ENCODE measurements at places on chromosomes 7 and 10. TPM values are rescaled to one million over a fixed set of nuclear protein-coding genes. Genes with fewer than 3 reads are reported as not detected.
A peak's percentile ranks its signal among the peaks of the same experiment; 100 is the strongest.

Gene KLF14
- polyA plus RNA-seq: 0.18 TPM

Gene CTTNBP2
- polyA plus RNA-seq: 4.6 TPM

Gene SGCE
- 36.2 TPM for polyA plus RNA-seq

Gene JCAD
- polyA plus RNA-seq: 8.6 TPM

Gene MGAM2
- 53.8 TPM for polyA plus RNA-seq

Gene MYH16
- polyA plus RNA-seq: 0.01 TPM

Gene TMEM139
- 36.2 TPM for polyA plus RNA-seq

DNA sequence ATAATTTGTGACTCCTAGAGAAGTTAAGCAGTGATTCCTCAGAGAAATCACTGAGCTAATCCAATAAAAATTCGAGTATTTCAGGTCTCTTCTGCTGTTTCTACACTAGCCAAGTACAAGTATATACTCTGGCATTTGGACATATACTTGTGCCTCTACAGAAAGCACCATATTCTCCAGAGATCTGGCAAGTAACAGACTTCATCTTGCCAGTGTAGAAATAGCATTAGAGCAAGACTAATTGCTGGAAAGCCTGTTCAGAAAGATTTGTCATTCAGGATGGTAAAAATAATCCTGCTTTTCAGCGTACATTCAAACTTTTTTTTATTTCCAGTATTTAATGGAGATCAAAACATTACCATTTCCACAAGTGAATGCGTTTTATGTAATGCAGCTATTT, 410.8 kb upstream of the ETV1 start:
- no peaks in the 10 kb centered on the region for H3K36me3 ChIP-seq
- H3K27me3 ChIP-seq: no peaks in the 10 kb centered on the region
- no peaks in the 10 kb centered on the region for H3K4me1 ChIP-seq
- no peak overlapping the region for H3K27ac ChIP-seq
- H3K4me3 ChIP-seq: no peak overlapping the region

DNA sequence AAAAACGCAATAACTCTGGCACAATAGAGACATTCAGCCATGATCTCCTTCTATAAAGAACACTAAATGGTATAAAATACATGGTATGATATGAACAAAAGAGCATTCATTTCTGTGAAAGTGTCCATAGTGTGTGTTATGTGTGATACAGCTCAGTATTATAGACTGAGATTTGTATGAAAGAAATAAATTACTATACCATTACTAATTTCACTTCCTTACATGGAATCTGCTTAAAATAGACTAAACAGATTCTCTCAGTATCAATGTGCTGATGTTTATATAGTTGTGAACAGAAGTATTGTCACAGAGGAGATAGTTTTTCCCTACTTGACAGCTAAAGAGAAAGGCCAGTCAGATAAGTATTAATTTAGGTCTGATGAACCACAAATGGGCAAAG, 10.8 kb downstream of the SEMA3A start:
- H3K27me3 ChIP-seq: no peaks in the 10 kb centered on the region
- no peaks in the 10 kb centered on the region for H3K36me3 ChIP-seq
- no peak overlapping the region for H3K4me3 ChIP-seq
- DNase-seq: no peak
- no peaks in the 10 kb centered on the region for H3K4me1 ChIP-seq

- no peaks in the 10 kb centered on the region for H3K36me3 ChIP-seq
- no peaks in the 10 kb centered on the region for H3K27me3 ChIP-seq
- DNase-seq: no peak
- no peaks in the 10 kb centered on the region for H3K4me1 ChIP-seq
- H3K27ac ChIP-seq: no peak overlapping the region
Observed at GRCh38 chr10:56035489-56035888, 325.6 kb downstream of the ZWINT start.

DNA sequence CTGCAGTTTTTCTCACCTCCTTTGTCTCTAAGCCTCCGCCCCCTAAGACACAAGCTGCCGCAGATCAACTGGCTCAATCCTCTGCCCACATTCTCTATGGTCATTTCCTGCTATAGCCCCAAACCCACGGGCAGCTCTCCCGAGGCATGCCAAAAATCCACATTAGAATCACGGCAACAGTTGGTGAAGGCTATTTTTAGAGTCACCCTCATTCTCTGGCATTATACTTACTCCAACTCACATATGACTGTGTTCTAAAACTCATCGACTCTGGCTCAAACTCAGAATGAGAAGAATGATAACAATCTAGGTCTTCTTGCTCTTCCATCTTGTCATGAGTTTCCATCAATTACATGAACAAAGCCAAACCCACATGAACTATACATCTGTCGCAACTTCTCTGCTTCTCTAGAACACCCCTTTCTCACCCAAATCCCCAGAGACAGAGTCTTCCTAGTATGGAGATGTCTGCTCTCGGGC, 10.9 kb upstream of the KIAA1549 start:
- H3K27me3 ChIP-seq: no peaks in the 10 kb centered on the region
- no peak overlapping the region for H3K27ac ChIP-seq
- no peaks in the 10 kb centered on the region for H3K36me3 ChIP-seq
- no peaks in the 10 kb centered on the region for H3K4me1 ChIP-seq
- DNase-seq: no peak

- no peaks in the 10 kb centered on the region for H3K4me1 ChIP-seq
- no peak overlapping the region for H3K4me3 ChIP-seq
- DNase-seq: no peak
- H3K27me3 ChIP-seq: no peaks in the 10 kb centered on the region
- no peak overlapping the region for H3K27ac ChIP-seq
Observed at GRCh38 chr7:73988197-73988596, 39.8 kb upstream of the ELN start.

- DNase-seq: no peak
- no peak overlapping the region for H3K4me3 ChIP-seq
- no peaks in the 10 kb centered on the region for H3K27me3 ChIP-seq
Observed at GRCh38 chr10:62185919-62186692, 82.5 kb downstream of the RTKN2 start.

DNA sequence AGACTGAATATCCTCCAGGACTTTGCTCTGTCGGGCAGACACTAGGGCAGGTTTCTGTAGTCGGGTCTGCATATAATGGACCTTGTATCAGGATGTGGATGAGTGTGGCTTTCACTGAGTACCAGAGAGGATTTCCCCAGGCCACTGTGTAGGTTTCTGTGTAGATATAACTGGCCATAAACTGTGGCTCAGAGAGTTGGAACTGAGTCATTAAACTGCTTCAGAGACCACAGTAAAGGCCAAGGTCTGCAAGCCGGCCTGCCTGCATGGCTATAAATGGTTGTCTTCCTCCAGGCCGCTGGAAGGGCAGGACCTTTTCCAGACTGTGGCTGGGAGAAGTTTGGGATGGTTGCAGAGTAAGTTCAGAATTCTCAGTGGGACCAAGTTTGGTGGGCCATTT, 16.9 kb downstream of the ZNF92 start:
- peaks cover 13% of the 10 kb centered on the region for H3K4me1 ChIP-seq
- H3K4me3 ChIP-seq: no peak overlapping the region
- no peaks in the 10 kb centered on the region for H3K27me3 ChIP-seq
- H3K27ac ChIP-seq: peak overlapping the region; percentile 81
- H3K36me3 ChIP-seq: peaks cover 14% of the 10 kb centered on the region
- DNase-seq: peak; percentile 77

DNA sequence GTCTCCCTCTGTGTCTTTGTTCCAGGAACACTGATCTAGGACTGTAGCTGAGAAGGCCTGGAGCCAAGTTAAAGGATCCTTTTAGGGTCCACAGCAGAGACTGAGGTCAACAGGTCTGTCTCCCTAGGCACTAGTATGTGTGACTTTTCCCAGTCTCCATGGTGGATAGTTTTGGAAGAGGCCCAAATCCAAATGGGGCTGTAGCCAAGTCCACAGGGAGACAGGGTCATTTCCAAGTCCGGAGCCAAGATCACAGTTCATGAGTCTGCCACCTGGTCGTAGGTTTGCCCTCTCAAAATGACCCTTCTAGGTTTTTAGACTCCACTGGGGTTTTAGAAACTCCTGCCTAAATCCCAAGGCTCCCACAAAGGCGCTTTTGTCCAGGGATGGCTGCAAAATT, 16.8 kb downstream of the ZNF277 start:
- no peaks in the 10 kb centered on the region for H3K27me3 ChIP-seq
- peaks cover 3% of the 10 kb centered on the region for H3K36me3 ChIP-seq
- no peaks in the 10 kb centered on the region for H3K4me1 ChIP-seq

DNA sequence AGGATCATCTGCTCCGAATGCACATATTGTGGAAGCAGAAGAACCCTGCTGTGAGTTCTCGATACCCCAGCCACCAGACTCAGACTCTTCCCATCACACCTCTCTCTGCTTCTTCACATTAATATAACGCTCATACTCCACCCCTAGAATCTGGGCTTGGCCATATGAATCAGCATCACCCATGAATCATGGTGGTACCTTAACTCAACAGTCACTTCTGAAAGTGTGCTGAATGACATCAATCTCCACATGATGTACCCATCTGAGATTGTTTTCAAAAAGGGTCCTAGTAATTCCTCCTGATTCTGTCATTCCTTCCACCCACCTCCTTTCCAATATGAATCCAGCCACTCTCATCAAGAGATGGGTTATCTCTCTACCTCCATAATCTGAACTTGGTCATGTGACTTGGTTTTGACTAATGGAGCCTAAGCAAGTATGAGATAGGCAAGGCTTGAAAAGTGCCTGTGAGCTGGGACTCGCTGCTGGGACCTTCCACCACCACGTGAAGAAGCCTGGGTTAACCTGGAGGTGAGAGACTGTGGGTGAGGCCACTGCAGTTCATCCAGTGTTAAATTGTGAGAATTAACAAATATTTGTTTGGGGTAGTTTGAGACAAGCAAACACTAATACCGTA, 15.4 kb downstream of the YWHAG start:
- H3K27me3 ChIP-seq: no peaks in the 10 kb centered on the region
- no peak overlapping the region for H3K27ac ChIP-seq
- peaks cover 35% of the 10 kb centered on the region for H3K36me3 ChIP-seq
- H3K4me3 ChIP-seq: no peak overlapping the region

- H3K27ac ChIP-seq: no peak overlapping the region
- H3K27me3 ChIP-seq: no peaks in the 10 kb centered on the region
- no peak overlapping the region for H3K4me3 ChIP-seq
Observed at GRCh38 chr10:129716211-129716681, 247.8 kb downstream of the EBF3 start.

GRCh38 chr10:123379156-123379555, 225.0 kb downstream of the BUB3 start:
- no peak for DNase-seq
- no peaks in the 10 kb centered on the region for H3K4me1 ChIP-seq
- H3K36me3 ChIP-seq: no peaks in the 10 kb centered on the region
- no peak overlapping the region for H3K27ac ChIP-seq
- H3K4me3 ChIP-seq: no peak overlapping the region

GRCh38 chr10:51986516-51986915, 287.1 kb upstream of the CSTF2T start:
- no peaks in the 10 kb centered on the region for H3K4me1 ChIP-seq
- H3K27me3 ChIP-seq: no peaks in the 10 kb centered on the region
- DNase-seq: peak; percentile 77
- no peak overlapping the region for H3K4me3 ChIP-seq
- H3K27ac ChIP-seq: no peak overlapping the region

DNA sequence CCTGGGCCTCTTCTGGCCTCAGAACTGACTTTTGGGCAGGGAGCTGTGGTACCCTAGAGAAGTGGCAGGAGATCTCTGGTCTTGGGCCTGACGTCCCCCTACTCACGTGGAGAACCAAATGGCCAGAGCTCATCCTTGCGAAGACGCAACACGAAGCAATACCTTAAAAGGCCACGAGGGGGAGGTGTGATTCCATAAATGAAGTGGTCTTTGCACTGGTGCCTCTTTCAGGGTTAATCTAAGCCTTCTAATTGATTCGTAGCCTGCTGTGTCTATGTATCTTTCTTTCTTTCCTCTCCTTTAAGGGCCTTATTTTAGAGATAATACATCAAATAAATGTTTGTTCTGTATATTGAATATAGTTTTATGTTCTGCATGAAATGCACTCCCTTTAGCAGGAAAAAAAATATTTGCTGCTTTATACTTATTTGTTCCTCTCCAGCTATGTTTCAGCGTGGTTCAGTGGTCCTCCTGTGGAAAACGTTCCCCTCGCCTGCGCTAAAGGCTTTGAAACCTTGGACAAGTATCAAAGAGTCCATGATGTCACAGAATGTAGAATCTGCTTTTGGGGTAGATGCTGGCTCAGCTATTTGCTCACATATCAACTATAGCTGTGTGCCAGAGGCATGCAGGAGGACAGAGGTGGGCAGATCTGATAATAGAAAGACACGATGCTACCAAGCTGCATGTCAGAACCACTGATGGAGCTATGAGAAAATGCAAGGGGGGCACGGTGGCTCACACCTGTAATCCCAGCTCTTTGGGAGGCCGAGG, 41.0 kb downstream of the STRA8 start:
- no peaks in the 10 kb centered on the region for H3K4me1 ChIP-seq
- DNase-seq: peak; percentile 49
- H3K27me3 ChIP-seq: no peaks in the 10 kb centered on the region
- H3K36me3 ChIP-seq: no peaks in the 10 kb centered on the region

- no peak overlapping the region for H3K4me3 ChIP-seq
- peak overlapping the region; percentile 91 for H3K27ac ChIP-seq
- peak; percentile 71 for DNase-seq
Observed at GRCh38 chr10:132399117-132400035, 2.4 kb downstream of the PWWP2B start.

- no peak overlapping the region for H3K4me3 ChIP-seq
- peaks cover 3% of the 10 kb centered on the region for H3K4me1 ChIP-seq
- no peaks in the 10 kb centered on the region for H3K27me3 ChIP-seq
- no peaks in the 10 kb centered on the region for H3K36me3 ChIP-seq
- no peak overlapping the region for H3K27ac ChIP-seq
Observed at GRCh38 chr7:27992097-27992496, 188.5 kb downstream of the JAZF1 start.

DNA sequence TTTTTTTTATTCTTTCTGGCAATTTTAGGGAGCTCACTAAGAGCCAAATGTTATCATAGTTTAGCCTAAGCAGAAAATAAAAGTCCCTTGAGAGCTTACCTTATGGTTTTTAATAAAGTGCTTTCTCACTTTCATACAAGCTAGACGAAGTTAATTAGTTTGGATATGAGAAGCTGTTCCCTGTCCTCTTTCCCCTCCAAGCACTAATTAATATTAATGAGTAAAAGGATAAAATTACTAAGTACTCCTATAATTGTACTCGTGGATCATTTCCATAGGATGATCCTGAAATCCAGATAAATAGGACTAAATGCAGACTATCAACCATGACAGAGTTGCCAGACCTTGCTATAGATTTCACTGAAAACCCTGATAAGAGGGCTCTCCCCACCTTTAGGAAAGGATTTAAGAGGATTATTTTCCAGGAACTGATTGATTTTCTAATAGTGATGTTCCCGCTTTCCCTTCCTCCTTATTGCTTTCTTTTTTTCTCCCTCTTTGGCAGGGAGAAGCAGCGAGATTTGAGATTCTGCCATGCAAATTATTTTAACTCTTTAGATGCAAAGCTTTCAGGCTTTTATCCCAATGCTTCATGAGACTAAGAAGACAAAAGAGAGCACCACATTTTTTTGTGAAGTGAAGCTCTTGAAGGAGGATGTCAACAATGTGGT, 58.3 kb upstream of the HECW1 start:
- no peak overlapping the region for H3K27ac ChIP-seq
- no peaks in the 10 kb centered on the region for H3K4me1 ChIP-seq
- no peak for DNase-seq
- no peaks in the 10 kb centered on the region for H3K27me3 ChIP-seq
- no peaks in the 10 kb centered on the region for H3K36me3 ChIP-seq
